ENCODE measurements at places on chromosomes 1 and 21. TPM values are rescaled to one million over a fixed set of nuclear protein-coding genes. Genes with fewer than 3 reads are reported as not detected.

Gene CDA
- 6.0 TPM for total RNA-seq

GRCh38 chr1:62726011-62726442, 37.8 kb upstream of the DOCK7 start:
- no peak for DNase-seq

GRCh38 chr1:56150441-56151215, 428.7 kb downstream of the PLPP3 start:
- no peak for DNase-seq

DNA sequence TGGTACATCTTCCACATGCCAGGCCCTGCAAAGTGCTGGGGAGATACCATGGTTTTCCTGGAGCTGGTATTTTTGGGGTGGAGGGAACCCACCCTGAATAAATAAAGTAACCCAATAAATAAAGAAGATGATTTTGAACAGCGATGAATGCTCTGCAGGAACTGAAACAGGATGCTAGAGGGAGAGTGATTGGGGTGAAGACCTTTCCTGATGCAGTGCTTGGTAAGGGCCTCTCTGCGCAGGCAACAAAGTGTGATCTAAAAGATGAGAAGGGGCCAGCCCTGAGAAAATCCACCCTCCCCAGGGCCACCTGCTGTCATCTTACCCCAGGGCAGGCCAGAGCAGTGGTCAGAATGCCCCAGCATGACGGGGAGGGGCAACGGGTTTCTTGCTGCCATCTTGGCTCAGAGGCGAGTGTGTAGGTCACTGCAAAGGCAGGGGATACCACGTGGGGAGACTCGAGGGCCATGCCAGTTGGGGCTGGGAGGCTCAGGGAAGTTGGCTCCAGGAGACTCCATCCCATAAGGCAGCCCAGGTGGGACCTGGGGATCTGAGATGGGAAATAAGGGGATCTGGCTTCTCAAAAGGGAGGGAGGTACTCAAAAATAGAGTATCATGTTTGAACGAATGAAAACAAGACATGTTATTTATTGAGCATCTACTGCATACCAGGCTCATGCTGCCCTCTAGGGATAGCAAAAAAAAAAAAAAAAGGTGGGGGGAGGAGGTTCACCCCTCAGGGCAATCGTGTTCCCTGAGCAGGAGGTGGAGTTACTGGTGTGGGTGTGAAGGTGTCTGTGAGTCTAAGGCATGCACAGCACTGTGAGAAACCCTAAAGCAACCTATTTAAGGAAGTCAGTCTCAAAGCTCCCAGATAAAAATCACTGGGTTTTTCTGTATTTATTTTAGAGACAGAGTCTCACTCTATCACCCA, 2.8 kb downstream of the SRARP start:
- no peak for DNase-seq

Gene ADGRL4
- total RNA-seq: 14.6 TPM

DNA sequence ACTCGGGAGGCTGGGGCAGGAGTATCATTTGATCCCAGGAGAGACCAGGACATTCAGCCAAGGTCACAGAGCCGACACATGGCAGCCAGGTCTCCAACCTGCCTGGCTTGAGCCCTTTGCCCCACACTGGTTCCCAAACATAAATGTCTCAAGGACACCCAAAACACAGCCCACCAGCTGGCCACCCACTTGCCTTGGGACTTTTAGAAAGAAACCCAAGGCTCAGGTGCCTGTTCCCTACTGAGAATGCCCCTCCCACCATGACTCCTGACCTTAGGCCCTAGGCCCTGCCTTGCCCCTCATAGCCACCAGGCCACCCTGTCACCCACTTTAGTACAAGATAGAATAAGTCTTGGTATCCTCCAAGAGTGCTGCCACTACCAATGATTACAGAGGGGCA, 41.9 kb upstream of the LRP8 start:
- no peak for DNase-seq

GRCh38 chr1:55060133-55060999, 21.0 kb downstream of the PCSK9 start:
- DNase-seq: no peak

- no peak for DNase-seq
Measured at GRCh38 chr1:207333009-207333600, 11.6 kb downstream of the CD55 start.

Gene GALNT2
- total RNA-seq: 52.1 TPM

GRCh38 chr21:44416193-44416592, 39.1 kb upstream of the LRRC3 start:
- no peak for DNase-seq

DNA sequence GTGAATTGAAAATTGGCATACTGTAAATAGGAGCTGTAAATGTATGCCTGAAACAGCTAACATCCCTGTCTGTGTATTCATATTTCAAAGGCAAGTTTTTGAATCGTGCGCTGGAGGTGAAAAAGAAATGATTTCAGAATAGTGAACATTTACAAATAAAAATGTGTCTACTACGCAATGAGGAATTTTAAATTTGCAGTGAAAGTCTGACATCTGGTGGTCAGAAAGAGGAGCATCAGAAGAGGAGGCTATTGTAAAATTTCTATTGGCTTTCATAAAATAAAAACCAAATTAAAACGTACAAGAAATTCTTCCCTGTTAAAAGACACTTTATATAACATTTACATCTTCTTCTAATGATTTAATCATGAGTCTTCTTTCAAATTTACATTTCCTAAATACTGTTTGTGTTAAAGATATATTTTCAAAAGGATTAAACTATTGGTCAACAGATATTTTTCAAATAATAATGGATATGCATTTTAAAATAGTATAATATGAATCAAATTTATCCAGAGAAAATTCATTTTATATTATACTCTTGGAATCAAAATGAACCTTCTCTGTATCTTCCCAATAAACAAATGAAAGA, 113.7 kb upstream of the RRP15 start:
- no peak for DNase-seq

GRCh38 chr1:18723701-18724411, 93.2 kb downstream of the PAX7 start:
- DNase-seq: no peak

Gene KCNK1
- 9.8 TPM for total RNA-seq

GRCh38 chr1:78070758-78071157, 25.0 kb downstream of the GIPC2 start:
- peak; percentile 47 for DNase-seq

Gene TNFSF18
- total RNA-seq: not detected

- DNase-seq: no peak
Measured at GRCh38 chr1:170698301-170699275, 34.7 kb downstream of the PRRX1 start.

GRCh38 chr1:248243204-248243603, 12.0 kb downstream of the OR2M4 start:
- peak; percentile 4 for DNase-seq

GRCh38 chr1:169572187-169572586, 14.1 kb downstream of the F5 start:
- DNase-seq: peak; percentile 74

Gene IQGAP3
- total RNA-seq: 65.3 TPM

- no peak for DNase-seq
Measured at GRCh38 chr21:28752131-28752530, 240.5 kb downstream of the LTN1 start.

DNA sequence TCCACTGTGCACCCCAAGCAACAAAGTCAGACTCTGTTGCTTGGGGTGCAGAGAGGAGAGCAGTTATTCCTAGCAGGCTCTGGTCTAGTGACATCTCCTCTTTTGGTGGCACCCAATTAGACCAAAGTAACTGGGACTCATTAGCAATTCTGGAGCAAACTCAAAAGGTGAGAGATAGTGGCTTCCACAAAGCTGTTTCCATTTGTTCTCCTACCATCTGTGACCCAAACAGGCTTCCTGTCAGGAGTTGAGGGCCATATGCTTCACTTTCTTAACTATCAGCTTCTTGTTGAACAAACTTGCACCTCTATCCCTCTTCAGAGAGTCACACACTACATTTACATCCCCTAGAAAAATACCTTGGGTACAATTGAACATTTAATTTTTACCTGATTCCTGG, 1.5 kb upstream of the ATXN7L2 start:
- DNase-seq: no peak

Gene FAM151A
- not detected for total RNA-seq

Gene LCE2B
- not detected for total RNA-seq

DNA sequence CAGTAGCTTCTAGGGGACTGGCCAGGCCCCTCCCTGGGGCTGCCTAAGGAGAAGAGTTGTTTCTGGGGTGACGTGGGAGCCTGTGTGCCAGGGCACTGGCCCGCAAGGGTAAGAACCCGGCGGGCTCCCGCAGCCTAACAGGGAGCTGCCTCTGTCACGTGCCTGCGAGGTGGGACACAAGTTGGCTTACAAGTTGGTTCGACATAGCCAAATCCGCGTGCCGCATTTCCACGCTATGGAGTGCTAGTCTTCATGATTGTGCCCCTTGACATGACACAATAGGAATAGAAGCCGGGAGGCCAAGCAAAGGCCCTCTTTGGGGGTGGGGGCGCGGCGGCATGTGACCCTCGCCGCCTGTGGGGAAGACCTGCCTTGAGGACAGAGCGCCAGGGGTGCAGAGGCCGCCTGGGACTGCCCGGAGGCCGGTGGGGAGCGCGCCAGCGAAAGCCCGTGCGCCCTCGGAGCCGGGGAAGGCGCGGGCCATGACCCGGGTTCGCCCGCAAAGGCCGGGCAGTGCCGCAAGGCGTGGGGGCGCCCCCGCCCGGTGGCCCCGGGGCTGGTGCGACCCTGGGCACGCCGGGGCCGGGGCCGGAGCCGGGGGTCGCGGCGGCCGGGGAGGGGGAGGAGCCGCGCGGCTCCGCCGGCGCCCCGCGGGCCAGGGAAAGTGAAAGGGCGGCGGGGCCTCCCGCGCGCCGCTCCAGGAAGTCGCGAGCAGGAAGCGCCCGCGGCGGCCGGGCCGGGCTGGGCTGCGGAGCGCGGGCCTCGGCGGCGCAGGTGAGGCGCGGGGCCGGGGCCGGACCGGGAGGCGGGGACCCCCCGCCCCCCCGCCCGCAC, at the start of gene SLC37A1:
TSS of gene SLC37A1 (plus strand) at position 702 of the 834 bp plus-strand sequence. CDS start 4,603 bp downstream, outside the sequence.
- DNase-seq: no peak

GRCh38 chr21:38861989-38862683, 56.4 kb downstream of the ETS2 start:
- DNase-seq: no peak

Gene SLC25A34
- total RNA-seq: 0.75 TPM

Gene AIM2
- 0.29 TPM for total RNA-seq

Gene VANGL1
- total RNA-seq: 16.1 TPM

DNA sequence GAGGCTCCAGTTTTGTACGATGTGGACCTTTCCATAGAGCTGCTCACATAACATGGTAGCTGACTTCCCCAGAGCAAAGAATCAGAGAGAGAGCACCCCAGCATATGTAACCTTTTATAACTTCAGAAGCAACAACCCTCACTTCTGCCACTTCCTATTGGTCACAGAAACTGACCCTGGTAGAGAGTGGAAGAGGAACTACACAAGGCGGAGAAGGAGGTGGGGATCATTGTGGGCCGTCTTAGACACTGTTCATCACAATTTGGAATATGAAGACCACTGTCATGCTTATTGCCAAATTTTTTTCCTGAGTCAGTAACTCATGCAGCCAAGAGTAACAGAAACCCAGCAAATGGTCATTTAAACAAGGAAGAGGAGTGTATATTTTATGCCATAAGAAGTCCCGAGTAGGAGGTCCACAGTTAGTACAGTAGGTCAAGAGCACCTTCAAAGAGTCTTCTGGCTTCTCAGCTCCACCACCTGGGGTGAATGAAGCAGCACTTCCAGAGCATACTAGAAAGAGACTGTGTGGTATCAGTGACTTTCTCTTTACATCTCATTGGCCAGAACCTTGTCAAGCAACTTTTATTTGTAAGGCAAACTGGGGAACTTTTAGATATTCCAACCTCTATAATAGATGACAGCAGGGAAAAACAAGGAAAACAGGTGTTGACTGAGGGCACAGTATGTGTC, 71.8 kb downstream of the ODF2L start:
- DNase-seq: no peak

DNA sequence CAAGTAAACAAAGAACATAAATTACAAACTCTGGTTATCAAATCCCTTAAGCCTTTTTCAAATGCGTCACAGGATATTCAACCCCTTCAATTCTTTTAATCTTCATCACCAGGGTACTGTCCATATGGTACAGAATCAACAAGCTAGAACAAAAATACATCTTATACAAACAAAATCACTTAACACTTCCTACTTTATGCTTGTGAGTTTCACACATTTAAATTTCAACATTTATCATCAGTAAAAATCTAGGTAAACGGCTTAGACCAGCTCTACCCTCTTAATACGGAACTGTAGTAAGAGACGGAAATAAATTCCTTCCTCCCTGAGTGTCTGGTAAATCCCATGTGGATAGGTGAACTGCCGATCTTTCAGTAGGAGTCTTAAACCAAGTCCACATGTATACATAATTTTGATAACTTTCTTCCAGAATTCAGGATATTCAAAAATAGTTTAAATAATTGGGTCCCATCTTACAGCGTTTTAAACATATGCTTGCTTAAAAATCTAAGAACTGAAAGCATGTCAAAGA, 1.0 kb downstream of the CCDC181 start:
- no peak for DNase-seq

Gene LCE3E
- not detected for total RNA-seq

Gene NHLH1
- not detected for total RNA-seq

GRCh38 chr1:37708471-37708870, 16.2 kb downstream of the CDCA8 start:
- DNase-seq: no peak

DNA sequence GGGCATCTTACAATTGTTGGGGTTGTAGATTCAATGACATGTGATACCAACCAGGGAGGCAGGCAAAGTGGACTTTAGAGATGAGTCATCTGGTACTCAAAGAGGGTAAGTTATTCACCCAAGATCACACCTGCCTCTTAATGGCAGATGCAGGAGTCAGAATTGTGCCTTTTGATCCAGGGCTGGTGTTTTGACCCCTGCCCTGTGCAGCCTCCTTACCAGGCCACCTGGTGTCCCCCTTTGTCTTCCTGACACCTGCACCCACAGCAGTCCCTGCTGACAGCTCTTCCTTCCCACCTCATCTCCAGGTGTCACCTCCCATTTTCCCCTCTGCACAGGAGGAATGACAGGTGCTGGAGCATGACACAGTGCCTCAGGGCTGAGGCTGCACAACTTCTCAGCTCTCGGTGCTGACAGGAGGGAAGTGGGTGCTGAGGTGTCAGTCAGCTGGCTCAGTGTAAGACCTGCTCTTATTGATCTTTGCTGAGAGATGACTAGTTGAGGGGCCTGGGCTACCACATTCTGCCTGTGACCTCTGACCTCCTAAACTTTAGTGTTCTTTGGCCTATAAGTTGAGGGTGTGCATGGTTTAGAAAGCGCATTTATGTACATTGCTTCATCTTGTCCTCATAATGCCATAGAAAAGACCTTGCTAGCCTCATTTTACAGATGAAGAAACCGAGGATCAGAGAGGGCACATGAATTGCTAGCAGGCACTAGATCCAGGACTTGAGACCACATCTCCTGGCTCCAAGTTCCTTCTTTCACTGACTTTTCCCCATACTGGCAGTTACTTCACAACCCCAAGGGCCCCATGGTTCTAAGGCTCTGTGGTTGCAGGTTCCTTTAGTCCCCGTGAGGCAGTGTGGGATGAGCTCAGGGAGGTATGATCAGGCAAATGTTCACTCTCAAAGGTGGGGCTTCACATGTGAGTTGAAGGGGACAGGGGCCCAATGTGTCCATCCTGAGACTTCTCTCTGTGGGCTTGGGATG, 31.3 kb downstream of the CACNA1E start:
- no peak for DNase-seq

GRCh38 chr1:100543640-100544039, 5.7 kb downstream of the GPR88 start:
- no peak for DNase-seq

Gene CELA2A
- total RNA-seq: not detected

GRCh38 chr1:185244015-185244747, 72.9 kb downstream of the IVNS1ABP start:
- peak; percentile 19 for DNase-seq

GRCh38 chr21:14453339-14454015, 70.5 kb upstream of the HSPA13 start:
- no peak for DNase-seq

GRCh38 chr1:31657020-31657804, 12.5 kb upstream of the PEF1 start:
- DNase-seq: no peak
